ENCODE measurements at places on chromosomes 2 and 18.

DNA sequence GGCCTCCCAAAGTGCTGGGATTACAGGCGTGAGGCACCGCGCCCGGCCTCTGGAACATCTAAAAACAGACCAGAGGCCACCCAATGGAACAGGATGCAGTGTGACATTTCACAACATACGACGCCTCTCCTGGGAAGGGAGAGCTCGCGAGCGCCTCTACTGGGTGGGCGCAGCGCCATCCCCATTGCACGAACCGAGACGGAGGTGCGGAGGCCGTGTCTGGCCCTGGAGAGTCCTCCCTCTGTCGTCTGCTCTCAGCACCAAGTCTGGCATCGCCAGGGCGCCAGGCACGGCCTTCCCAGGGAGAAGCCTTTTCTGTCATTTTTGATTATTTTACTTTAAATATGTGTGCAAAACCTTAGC lies 9.4 kb upstream of the GBX2 start:
- no peak for DNase-seq

DNA sequence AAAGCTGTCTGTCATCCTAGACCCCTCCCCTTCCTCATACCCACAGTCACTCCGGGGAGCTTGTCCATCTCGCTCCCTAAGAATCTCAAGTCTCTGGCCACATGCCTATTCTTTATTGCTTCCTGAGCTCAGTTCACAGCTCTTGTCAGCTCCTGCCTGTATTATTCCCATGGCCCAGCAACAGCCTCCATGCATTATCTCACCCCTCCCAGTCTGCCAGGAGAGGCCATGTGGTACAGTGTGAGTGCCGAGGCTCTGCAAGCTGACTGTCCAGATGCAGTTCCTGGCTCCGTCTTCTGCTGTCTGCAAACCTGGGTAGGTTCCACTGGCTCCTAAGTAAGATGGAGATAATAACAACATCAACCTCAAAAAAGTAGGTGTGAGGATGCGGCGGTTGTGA lies 79.7 kb downstream of the MRPS9 start:
- no peak for DNase-seq

DNA sequence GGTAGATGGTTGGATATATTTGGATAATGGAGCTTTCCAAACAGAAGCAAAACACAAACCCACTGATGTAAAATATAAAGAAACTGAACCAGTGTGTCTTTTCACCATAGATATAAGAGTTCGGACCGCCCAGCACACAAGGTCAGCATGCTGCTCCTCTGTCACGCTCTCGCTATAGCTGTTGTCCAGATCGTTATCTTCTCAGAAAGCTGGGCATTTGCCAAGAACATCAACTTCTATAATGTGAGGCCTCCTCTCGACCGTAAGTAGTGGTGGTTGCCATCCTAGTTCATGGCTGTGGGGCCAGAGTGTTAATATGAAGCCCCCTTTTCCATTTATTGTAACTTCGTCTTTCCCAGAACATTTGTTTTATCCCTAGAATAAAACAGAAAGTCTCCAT lies 125.2 kb upstream of the LYPD6 start:
- DNase-seq: no peak

GRCh38 chr2:74806355-74806839 lies 27.5 kb upstream of the HK2 start:
- no peak for DNase-seq

DNA sequence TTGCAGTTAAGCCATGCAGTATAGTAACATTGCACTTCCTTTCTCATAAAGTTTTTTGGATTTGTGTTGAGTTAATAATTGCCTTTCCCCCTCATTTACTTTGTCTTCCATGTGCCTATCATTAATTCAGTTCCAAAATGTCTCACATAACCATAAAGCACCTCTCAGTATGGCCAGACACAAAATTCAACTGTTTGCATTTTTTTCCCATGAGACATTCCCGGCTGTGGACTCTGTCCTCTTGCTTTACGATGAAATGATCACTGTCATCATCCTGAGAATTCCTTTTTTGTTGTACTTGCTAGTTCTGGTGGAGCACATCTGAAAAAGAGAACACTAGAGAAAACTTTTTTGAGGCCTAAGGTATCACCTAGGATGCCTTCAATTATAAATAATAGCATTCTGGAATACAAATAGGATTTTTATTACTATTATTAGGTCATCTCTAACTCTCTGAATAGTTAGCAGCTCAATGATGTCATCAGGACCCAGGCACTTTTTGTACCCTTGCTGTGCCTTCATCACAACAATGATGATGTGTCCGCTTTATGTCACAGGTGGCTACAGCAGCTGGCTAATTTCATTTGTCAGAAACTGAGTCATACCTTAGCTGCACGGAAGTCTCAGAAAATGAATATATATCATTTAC lies 8.5 kb upstream of the ATP8B1 start:
- no peak for DNase-seq

DNA sequence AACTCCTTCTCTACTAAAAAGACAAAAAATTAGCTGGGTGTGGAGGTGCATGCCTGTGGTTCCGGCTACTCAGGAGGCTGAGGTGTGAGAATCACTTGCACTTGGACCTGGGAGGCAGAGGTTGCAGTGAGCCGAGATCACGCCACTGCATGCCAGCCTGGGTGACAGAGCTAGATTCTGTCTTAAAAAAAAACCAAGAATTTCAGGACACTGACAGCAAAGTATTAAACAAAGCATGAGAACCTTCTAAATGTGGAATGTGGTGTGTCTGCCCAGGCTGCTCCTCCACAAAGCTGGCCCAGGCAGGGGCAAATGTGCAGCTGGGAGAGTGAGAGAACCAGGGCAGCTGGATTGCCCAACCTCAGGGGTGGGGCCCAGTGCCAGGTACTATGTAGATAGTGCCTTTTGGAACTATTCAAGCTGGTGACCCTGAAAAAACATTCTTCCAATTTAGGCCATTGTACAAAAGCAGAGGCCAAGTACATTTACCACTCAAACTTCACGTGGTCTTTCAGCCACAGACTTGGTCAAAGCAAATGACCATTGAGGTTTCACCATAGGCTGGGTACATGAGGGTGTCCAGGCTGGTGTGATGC lies 6.7 kb upstream of the UGT1A5 start:
- DNase-seq: no peak

GRCh38 chr2:189350540-189351209 lies 90.6 kb upstream of the WDR75 start:
- DNase-seq: no peak

GRCh38 chr2:64975232-64975821 lies 13.9 kb upstream of the SLC1A4 start:
- peak; percentile 23 for DNase-seq

DNA sequence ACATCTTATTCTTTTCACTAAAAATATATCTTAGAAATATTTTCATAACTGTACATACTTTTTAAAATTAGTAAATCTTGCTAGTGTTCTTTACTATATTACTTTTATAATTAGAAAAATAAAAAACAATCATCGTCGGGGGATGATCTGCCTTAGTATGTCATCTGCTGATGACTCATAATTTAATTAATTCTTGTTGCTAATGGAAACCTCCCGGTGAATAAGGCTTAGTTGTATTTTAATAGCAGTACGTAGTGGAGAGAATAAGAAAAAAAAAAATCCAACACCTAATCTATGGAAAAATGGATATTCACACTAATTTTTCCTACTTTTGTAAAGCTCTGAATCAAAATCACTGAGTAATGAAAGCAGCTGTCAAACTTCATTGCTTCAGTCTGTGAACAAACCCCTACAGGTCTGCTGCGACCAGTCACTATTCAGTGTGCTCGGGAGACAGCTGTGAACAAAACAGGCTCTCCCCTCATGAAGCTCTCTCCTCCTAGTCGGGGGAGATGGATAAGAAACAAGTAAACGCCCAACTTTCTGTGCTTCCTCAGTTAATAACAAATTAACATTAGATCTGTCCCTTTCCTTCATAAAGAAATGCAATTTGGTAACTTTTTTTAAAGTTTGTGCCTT lies 97.4 kb upstream of the UPP2 start:
- DNase-seq: no peak

DNA sequence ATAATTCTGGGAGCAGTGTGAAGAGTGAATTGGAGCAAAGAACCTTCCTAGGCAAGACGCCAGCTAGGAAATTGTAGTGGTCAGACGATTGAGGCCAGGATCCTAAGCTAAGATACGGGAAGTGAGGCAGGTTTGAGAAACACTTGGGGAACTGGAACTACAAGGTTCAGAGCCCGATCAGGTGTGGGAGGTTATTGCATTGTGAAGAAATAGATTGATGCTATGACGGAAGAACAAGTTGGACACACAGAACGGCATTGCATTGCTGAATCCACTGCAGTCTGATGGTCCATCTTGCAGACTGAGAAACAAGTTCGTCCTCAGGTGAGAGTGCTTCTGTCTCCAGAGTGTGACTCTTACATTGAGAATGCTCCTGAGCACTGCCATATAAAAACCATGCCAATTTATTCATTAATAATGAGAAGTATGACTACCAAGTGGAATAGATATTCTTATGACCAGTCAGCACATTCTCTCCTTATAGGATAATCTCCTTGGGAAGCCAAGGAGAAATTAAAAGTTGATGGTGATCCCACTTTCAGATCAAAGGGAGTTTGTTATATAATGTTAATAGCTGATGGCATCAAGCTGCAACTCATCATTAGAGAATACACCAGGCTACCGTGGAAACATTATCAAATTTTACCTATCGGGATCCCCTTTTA lies 30.9 kb downstream of the ANTXR1 start:
- DNase-seq: no peak

DNA sequence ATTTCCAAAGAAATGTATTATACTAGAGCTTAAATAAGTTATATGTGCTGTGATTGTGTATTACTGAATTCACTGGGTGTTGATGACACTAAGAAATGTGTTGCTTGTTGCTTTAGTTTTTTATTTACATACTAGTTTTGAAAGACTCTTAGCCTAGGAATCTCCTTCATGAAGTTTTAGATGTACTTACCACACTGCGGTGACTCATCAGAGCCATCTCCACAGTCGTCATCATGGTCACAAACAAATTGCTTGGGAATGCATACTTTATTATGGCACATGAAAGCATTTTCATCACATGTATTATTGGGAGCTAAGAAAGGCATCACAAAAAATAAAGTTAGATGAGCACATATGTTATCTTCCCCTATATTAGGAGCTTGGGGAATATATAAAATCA lies 1624.2 kb downstream of the LRP1B start:
- DNase-seq: no peak

DNA sequence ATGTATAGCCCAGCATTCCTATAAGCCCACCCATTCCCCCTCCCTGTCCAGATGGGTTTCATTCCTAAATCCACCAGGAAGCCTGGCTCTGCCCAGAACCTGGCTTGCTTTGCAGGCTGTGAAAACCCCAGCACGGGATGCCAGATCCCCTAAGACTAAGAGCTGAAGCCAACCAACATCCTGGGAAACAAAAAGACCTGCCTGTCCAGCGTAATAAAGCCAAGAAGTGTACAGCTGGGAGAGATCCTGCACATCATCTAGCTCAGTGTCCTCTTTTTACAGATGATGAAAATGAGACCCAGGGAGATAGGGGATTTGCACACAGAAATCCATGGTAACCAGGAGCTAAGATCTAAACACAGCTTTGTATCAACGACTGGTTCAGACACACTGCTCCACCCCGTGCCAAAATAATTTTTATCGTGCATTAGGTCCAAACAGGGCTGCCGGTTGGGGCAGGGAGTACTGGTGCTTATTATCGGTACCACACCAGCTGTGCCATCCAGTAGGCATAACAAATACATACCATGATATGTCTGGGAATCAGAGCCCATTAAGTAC lies 2.9 kb downstream of the RND3 start:
- DNase-seq: no peak

- DNase-seq: no peak
These were observed 466.1 kb upstream of the HS6ST1 start for GRCh38 chr2:128784626-128785306.

- DNase-seq: no peak
These were observed 60.4 kb downstream of the ARL4C start for GRCh38 chr2:234436482-234436837.

- DNase-seq: no peak
These were observed 17.6 kb upstream of the USP40 start for GRCh38 chr2:233584210-233584609.
